ENCODE measurements at places on chromosomes 12 and 14.

DNA sequence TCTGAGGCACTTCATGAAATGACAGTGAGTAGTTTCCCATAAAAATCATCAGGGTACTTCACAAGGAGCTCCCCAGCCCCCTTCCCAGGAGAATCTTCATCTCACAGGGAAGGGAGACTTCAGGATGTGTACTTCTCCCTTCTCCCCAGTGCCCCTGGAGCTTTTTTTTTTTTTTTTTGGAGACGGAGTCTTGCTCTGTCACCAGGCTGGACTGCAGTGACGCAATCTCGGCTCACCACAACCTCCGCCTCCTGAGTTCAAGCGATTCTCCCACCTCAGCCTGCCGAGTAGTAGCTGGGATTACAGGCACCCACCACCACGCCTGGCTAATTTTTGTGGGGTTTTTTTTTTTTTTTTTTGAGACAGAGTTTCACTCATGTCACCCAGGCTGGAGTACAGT is 10.4 kb downstream of the ITPK1 start:
- peak; percentile 27 for DNase-seq

- no peak for DNase-seq
These were observed 91.7 kb downstream of the SINHCAF start for GRCh38 chr12:31234053-31234840.

GRCh38 chr14:73613046-73613383 is 698 bp downstream of the ACOT6 start:
- DNase-seq: no peak

GRCh38 chr14:28742171-28742846 is 24.3 kb upstream of the FOXG1 start:
- DNase-seq: no peak

DNA sequence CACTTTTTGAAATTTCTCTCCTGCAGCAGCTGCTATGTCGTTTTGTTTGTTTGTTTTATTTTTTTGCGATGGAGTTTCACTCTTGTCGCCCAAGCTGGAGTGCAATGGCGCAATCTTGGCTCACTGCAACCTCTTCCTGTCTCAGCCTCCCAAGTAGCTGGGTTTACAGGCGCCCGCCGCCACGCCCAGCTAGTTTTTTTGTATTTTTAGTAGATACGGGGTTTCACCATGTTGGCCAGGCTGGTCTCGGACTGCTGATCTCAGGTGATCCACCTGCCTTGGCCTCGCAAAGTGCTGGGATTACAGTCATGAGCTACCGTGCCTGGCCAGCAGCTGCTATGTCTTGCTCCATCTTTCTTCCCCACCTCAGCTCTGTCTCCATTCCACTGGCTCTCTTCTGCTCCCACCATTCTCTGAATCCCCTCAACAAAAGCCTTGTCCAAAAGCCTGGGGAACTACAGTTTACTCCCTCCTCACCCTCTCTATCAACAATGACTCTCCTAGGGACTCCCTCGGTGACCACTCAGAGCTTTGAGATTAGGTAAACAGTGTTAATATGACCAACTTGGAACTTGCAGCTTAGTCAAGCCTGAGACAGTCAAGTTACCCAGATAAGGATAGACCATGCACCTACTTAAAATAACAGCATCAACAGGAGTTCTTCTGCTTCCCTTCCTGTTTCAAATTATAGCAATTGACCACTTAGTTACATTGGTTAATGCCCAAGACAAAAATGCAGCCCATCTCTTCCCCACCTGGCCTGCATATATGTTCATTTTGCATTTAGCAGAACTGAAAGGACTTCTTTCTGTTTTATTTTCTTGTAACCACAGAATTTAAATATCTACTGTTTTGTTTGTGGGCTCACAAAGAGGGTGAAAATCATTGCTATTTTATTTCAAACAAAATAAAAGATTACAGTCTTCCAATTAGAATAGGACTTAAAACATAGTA is 189.0 kb upstream of the AMIGO2 start:
- DNase-seq: no peak

GRCh38 chr12:121059031-121059898 is 20.2 kb upstream of the OASL start:
- DNase-seq: no peak

- DNase-seq: no peak
These were observed 4.7 kb upstream of the TC2N start for GRCh38 chr14:91872011-91872501.

DNA sequence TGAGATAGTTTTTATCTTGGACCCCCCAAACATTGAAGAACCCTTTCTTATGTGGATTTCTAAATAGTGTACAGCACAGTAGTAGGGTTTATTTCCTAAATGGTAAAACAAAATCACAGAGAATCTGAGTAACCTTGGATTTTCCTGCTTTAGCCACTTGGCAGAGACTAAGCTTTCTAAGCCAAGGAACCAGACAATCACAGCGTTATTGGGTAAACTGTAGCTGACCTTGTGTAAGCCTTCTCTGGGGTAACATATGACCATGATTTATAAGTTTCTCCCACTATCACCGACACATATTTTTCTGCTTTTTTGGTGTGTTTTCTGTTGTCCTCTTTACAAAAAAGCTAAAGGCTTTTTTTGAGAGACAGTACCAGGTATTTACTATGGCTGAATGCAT is 136.3 kb upstream of the PZP start:
- DNase-seq: peak; percentile 15

- peak; percentile 96 for DNase-seq
These were observed 52.6 kb upstream of the VPS33A start for GRCh38 chr12:122318607-122319605.

- no peak for DNase-seq
These were observed 9.7 kb downstream of the SLC4A8 start for GRCh38 chr12:51434305-51434704.

- DNase-seq: no peak
These were observed 120.5 kb downstream of the DIP2B start for GRCh38 chr12:50625029-50625925.

DNA sequence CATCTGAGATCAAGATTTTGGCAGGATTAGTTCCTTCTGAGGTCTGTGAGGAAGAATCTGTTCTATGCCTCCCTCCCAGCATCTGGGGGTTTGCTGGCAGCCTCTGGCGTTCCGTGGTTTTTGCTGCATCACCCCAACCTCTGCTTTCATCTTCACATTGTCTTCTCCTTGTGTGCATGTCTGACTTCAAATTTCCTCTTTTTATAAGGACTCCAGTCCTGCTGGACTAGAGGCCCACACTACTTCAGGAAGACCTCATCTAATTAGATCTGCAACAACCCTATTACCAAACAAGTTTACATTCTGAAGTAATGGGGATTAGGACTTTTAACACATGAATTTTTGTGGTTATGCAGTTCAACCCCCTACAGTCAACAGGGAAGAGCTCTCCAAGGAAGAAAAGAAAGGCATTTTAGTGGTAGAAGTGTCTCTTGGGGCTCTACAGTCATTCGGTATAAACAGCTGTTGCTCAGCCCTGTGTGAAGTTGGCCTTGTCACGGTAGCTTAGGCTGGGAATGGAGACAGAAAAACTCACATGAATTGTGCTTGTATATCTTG is 89.7 kb downstream of the CAND1 start:
- peak; percentile 77 for DNase-seq

DNA sequence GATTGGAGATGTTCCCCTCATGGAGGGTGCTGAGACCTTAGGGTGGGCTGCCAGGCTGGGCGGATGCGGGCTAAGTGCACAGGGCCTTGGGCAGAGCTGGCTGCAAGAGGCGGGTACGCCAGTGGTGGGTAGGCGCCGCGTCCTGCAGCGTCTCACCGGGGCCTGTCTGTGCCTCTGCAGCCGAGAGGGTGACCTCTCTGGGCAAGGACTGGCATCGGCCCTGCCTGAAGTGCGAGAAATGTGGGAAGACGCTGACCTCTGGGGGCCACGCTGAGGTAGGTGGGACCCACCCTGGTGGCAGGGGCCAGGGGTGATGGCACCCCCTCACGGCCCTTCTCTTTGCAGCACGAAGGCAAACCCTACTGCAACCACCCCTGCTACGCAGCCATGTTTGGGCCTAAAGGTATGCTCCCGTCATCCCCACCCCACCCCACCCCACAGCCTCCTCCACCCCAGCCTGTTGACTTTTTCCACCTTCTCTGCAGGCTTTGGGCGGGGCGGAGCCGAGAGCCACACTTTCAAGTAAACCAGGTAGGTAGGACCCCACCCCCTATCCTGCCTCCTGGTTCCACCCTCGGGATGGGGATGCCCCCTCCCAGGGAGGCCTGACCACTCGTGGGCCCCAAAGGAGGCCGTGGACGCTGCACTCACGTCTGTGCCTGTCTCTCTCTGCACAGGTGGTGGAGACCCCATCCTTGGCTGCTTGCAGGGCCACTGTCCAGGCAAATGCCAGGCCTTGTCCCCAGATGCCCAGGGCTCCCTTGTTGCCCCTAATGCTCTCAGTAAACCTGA is 1.5 kb downstream of the CRIP1 start:
- DNase-seq: no peak

GRCh38 chr14:61876362-61877034 is 114.3 kb downstream of the SNAPC1 start:
- no peak for DNase-seq

GRCh38 chr12:89883630-89884389 is 175.2 kb upstream of the ATP2B1 start:
- no peak for DNase-seq

DNA sequence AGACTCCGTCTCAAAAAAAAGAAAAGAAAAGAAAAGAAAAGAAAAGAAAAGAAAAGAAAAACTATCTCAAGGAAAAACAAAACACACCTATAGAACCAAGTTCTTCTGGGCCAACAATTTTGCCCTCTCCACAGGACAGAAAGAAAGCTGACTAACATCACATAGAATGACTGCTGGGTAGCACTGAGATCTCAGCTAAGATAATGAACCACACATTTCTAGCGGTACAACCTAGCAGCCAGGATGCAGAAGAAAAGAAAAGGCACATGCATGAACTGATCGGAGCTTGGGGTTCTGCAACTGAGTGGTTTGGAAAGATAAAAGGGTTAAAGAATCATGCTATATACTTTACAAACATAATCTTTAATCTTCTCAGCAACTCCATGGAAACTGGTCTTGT is 19.5 kb downstream of the TMED10 start:
- DNase-seq: no peak

- DNase-seq: peak; percentile 64
These were observed 80.4 kb downstream of the LIN7A start for GRCh38 chr12:80857311-80857710.

- no peak for DNase-seq
These were observed 60.7 kb upstream of the GZMB start for GRCh38 chr14:24694680-24695079.

- no peak for DNase-seq
These were observed 35.2 kb upstream of the FOXN3 start for GRCh38 chr14:89452281-89452680.

- peak; percentile 8 for DNase-seq
These were observed 30.7 kb downstream of the TMEM229B start for GRCh38 chr14:67457782-67458181.

DNA sequence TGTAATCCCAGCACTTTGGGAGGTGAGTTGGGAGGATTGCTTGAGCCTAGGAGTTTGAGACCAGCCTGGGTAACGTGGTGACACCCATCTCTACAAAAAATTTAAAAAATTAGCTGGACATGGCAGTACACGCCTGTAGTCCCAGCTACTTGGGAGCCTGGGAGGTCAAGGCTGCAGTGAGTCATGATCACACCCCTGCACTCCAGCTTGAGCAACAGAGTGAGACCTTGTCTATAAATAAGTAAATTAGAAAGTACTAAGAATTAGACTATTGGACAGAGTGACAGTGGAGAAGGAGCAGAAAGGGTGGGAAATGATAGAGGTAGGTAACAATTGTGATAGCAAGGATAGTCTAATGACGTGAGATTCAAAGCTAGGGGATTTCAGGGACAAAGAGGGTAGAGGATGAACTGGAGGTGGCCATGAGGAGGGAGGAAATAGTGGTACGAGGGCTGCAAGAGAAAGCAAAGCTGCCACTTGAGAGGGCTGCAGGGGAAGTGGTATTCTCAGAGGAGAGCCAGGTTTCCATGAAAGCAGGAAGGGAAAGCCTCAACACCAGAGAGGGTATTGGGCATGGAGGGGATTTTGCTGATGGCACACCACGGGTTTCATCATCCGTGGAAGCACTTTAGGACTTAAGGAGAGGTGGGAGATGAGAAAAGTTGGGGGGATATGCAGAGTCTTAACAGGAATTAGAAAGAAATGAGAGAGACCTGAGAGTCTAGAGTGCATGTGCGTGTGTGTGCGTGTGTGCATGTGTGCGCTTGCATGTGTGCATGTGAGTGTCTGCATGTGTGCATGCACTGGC is 85.6 kb downstream of the SYNE2 start:
- no peak for DNase-seq

DNA sequence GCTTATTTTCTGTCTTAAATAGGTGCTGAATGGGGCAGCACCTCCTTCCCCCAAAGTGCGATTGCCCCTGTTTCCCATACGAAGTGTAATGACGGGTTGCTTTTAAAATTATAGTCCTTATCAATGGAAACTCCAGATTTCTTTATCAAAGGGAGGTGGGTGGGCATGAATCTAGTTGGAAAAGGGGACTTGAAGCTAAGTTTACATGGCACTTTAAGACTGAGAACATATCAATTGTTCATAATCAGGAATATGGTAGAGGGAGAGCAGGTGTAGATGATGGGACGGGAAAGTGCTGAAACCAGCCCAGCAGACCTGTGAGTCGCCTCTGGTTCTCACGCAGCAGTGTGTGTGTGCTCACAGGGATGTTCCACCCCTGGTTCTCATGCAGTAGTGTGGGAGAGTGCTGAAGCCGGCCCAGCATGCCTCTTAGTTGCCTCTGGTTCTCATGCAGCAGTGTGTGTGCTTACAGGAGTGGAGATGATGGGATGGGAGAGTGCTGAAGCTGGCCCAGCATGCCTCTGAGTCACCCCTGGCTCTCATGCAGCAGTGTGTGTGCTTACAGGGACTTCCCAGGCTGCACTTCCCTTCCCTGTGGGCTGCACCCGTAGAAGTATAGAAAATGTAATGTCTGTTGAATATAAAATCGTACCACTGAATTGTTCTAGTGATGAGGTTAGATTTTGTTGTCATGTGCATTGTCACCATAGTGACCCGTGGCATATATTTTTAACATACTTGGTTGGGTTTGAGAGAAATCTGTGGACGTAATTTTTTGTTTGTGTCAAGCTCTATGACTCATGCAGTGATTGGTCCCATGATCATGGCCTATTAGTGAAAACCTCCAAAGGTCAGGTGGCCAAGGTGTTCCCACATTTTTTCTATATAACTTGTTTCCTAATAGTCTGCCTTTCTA is 51.6 kb downstream of the GPATCH2L start:
- DNase-seq: peak; percentile 34

DNA sequence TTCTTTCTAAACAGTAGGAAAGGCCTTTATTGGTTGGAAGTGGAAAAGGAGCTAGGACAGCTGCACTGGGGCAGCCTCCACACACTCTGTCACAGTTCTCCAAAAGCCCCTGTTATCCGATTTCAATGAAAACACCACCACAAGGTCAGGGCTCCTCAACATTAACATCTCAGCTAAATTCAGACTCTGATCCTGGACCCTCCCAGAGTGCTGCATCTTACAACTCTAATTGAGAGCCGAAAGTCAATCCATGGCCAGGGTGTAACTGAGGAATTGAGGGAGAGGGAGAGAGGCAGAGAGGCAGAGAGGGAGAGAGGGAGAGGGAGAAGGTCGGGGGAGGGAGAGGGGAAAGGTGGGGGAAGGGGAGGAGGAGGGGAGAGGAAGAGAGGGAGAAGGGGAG is 32.1 kb downstream of the DICER1 start:
- DNase-seq: no peak

All from adipocyte (in vitro differentiated cells).